ENCODE measurements at places on chromosomes 5 and 9.

- no peak for DNase-seq
Measured at GRCh38 chr9:109320331-109320741, 523 bp downstream of the EPB41L4B start.

- DNase-seq: no peak
Measured at GRCh38 chr5:11302663-11303062, 541.6 kb upstream of the DAP start.

GRCh38 chr5:72711351-72711750 lies 105.1 kb upstream of the TNPO1 start:
- DNase-seq: no peak

DNA sequence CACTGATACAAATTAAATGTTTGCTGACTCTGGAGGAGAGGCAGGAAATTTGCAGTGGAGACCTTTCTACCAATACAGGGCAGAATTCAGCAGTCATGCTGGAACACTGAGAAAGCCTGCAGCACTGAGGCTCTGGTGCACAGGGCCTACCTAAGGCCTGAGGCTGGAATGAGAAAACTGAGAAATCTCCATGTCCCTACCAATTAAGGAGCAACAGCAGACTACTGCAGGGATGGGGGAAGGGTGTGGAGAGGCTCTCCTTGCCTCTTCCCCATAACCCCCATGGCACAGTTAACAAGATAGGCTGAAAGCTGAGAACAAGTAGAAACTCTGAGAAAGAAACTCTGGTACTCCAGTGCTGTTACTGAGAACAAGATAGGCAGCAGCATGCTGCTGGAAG lies 10.5 kb downstream of the FBXO4 start:
- DNase-seq: no peak

DNA sequence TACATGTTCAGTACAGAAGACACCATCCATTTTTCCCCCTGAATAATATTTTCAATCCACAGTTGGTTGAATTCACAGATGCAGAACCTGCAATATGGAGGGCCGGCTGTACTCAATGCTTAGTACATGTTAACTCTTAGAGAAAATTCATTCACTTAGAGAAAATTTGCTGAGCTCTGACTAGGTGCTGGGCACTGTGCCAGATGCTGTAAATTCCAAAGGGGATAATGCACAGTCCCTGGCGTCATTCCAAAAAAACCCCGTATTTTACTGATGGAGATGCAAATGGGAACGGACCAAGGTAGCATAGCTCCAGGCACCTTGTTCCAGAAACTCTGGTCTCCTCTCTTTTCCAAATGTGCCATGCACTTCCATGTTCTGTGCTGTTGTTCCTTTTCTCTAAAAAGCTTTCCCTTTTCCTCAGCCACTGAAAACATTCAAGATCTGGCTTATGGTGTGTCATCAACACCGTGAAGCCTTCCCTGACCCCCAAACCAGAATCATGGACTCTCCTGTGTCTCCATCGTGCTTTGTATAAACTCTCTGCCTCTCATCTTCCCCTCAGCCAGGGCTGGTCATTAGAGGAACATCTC lies 55.7 kb upstream of the COL15A1 start:
- DNase-seq: no peak

- no peak for DNase-seq
Measured at GRCh38 chr5:157959370-157959769, 100.4 kb upstream of the CLINT1 start.

DNA sequence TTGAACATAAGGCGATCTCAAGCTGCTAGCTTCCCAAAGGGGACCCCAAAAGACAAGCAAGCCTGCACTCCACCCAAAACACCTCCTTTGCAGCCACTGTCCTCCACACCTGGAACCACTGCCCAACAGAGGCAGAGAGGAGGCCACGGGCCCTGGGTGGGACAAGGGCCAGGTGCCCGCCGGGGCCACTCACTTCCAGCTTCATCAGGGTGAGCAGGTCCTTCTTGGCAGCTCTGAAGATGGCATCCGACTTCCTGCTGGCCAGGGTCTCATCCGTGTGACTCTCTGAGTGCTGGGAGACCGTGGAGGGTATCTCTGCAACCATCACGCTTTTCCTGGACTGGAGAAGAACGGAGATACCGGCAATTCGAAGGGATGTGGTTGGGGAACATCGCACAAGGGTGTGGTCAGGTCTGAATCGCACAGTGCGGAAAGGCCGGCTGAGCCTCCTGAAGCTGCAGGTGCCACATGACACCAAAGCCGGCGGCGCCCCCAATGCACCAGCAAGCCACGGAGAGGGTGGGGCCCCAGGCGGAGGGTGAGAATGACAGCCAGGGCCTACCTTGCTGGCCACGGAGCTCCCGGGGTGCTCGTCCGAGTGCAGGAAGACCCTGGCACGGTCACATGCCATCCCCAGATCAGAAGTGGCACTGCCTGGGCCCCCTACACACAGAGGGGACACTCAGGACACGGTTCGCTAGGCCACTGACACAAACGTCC lies 44.6 kb downstream of the PNPLA7 start:
- no peak for DNase-seq

- no peak for DNase-seq
Measured at GRCh38 chr5:122515709-122516431, 203.8 kb downstream of the SNCAIP start.

- DNase-seq: no peak
Measured at GRCh38 chr9:81620002-81620390, 69.4 kb downstream of the TLE1 start.

DNA sequence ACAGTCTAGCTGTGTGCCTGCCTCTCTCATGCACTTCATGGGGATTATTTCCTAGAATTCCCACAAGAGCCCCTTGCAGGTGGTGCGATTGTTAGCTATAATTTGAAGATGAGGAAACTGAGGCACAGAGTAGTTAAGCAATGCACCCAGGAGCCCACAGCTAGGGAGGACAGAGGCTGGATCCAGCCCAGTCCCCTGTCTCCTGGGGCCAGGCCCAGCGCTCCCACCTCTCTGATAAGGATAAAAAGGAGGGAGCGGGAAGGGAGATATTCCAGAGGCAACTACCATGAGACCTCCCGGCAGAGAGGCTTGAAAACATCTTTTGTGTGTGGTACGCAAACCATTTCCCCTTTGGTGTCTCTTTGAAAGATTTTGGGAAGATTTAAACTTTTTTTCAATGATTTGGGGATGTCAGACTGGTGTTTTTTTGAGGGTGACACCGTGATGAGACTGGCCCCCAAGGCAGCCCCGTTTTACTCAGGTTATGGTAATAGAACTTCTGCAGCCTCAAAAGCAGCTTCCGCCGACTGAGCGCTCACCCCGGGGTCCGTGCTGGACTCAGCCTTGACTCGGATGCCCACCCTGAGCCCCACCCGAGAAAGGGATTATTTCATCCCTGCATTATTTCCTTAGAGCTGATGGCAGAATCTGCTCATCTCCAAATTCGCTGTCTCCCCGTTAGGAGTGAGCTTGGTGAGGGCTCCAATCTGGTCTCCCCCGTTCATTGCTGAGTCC lies 144.7 kb upstream of the IER5L start:
- DNase-seq: no peak

DNA sequence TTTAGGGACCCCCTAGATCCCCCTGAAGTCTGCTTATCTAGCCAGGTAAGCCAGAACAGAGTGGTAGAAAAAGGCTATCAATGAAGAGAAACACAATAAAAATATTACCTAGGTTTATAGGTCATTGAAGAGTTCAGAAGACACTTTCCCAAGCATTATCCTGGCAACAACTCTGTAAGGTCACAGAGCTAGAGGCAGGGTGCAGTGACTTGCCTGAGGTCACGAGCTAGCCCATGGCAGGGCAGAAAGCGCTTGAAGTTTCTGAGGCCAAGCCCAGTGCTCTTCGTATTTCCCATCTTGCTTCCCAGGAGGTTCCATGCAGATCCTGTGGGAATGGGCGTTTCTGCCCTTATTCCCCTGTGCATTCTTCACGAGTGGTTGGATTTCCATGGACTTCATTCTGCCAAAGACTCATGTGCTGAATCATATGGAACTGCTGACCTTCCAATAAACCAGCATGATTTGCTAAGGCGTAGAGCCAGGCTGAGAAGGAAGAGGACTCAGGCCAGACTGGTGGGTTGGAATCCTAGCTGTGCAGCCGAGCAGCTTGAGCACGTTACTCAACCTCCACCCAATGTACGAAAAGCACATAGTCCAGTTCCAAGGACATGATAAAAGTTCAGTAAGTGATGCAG lies 22.1 kb downstream of the TRMO start:
- no peak for DNase-seq

- no peak for DNase-seq
Measured at GRCh38 chr9:40913928-40914673, 214.4 kb downstream of the FOXD4L6 start.

DNA sequence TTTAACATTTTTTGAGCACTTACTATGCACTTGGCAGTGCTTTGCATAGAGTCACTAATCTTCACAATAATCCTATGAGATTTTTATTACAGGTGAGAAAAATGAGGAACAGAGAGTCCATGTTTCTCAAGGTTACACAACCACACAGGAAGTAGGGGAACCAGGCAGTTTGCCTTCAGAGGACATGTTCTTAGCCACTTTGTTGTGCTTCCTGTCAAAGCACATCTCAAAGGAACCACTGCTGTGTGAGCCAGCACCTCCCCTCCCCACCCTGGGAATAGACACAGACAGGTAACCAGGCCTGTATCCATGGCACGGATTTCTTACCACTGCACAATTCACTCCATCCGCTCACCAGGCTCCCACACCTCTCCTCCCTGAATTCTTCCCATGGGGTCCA lies 6.3 kb upstream of the DNAJB5 start:
- no peak for DNase-seq

GRCh38 chr9:136044207-136044970 lies 50.7 kb downstream of the NACC2 start:
- no peak for DNase-seq

DNA sequence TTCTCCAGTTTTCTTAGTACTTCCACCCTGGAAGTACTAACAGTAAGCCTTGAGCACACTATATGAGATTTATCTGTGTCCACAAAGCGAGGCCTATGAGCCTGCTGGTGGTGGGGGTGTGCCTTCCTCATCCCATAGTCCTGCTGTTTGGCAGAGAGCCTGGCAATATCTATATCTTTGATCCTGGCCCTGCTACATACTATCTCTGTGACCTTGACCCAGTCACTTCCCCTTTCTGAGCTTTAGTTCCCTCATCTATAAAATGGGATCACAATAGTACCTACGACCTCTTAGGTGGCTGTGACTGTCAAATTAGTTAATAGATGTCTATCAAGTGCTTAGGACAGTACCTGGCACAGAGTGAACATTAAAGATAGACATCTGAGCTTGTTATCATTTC lies 114.6 kb upstream of the SAP30L start:
- no peak for DNase-seq

DNA sequence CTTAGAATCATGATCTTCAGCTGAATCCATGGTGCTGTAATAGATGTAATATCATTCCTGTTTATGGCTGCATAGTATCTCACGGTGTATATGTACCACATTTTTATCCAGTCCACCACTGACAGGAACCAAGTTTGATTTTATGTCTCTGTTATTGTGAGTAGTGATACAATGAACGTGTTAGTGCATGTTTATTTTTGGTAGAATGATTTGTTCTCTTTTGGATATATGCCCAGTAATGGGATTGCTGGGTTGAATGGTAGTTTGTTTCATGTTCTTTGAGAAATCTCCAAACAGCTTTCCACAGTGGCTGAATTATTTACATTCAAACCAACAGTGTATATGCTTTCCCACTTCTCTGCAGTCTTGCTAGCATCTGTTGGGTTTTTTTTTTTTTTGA lies 175.1 kb upstream of the CDH10 start:
- DNase-seq: no peak

DNA sequence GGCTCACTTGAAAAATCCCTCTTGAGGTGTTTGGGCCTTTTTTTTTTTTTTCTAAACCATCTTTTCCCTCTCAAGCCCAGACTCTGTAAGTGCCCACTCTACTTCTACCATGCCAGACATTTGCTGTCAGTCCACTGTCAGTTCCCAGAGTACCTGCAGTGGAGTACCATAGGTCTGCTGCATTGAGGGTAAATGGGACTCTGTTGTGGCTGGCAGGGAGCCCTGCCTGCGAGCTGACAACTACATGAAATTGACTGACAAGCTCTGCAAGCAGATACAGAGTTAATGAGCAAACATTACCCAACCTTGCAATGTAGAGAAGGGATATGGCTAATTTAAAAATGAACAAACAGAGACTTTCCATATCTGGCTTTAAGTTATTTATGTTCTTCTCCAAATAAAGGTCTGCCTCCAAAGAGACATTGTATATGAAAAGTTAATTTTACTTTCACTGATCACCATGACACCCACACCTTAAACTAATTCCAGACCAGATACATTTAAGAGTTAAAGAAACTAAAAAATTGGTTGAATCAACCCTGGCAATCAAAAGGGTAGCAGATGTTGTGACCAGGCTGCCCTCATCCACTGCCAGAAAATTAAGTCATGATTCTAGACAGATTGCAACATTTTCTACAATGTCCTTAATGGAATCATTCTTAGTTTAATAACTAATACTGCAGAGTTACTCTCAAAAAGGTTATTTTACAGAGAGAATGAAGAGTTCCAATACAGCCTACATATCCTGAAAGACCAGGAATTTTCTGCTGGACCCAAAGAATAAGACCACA lies 100.4 kb upstream of the PAM start:
- DNase-seq: no peak

DNA sequence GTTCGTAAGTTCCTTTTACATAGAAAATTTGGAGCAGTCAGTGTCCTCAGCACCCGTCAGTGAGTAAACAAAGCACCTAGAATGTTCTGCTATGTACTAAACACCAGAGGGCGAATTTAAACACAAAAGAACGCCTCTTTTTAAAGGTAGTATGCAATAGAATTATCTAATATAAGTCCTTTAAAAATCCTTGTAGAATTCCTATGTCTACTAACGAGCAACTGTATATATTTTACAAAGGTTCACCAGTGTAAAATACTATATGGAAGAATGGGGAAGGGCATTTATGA lies 499 bp upstream of the TMEM232 start:
- no peak for DNase-seq

- no peak for DNase-seq
Measured at GRCh38 chr5:68418201-68418600, 202.6 kb downstream of the PIK3R1 start.

DNA sequence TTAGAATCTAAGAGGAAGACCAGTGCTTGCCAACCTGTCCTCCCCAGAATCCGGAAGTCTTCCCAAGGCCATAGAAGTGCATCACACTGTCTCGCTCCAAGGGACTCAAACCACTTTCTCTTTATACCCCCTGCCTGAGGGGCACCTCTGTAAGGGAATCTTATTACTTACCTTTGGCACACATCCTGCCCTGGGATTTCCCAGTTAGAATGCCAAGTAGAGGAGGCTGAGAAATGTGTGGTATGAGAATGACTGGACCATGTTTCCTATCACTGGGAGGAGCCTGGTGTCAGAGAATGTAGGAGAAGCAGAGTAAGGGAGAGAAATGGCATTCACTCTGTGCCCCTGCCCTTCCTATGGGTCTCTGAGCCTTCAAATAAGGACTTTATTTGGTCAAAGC lies 85.8 kb downstream of the AOPEP start:
- no peak for DNase-seq

- DNase-seq: no peak
Measured at GRCh38 chr9:101465326-101465915, 29.8 kb upstream of the ALDOB start.

DNA sequence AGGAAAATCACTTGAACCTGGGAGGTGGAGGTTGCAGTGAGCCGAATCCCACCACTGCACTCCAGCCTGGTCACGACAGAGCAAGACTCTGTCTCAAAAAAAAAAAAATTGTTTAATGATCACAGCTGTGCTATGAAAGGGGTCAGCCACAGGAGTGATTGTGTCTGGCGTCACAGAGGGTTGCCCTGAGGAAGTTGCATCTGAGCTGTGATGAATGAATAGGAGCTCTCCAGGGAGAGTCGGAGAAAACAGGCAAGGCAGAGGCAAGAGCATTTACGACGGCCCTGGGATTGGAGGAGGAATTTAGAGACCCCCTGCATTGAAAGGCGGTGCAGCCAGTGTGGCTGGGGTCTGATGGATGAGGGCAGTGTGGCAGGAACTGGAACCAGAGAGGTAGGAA lies 25.1 kb downstream of the NAIF1 start:
- no peak for DNase-seq

Measured in naive thymus-derived CD8-positive, alpha-beta T cell (primary cell).